ENCODE measurements at places on chromosomes 2 and 18.
A peak's percentile ranks its signal among the peaks of the same experiment; 100 is the strongest.

GRCh38 chr2:177520324-177520723 lies 127.8 kb downstream of the AGPS start:
- DNase-seq: no peak
- H3K4me3 ChIP-seq: no peak overlapping the region
- H3K27ac ChIP-seq: no peak overlapping the region
- H3K27me3 ChIP-seq: no peaks in the 10 kb centered on the region
- H3K36me3 ChIP-seq: peaks cover 6% of the 10 kb centered on the region

DNA sequence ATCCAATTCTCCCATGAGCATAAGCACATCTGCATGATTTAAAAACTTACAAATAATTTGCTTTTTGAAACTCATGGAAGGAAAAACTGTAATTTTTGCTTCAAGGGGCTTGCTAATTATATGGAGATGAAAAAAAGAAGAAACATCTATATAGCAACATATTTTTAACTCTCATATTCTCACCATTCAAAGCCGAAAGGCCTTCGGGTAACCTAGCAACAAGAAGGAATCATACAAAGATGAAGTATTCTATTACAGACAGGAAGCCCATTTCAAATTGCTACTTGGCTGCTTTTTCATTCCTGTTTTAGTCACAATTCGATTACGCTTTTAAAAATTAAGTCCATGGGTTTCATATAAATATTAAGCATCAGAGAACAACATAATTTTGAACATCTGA lies 39.2 kb upstream of the RNU4ATAC start:
- H3K4me1 ChIP-seq: peaks cover 20% of the 10 kb centered on the region
- DNase-seq: no peak
- no peak overlapping the region for H3K27ac ChIP-seq
- no peaks in the 10 kb centered on the region for H3K27me3 ChIP-seq
- H3K36me3 ChIP-seq: peaks cover 3% of the 10 kb centered on the region

DNA sequence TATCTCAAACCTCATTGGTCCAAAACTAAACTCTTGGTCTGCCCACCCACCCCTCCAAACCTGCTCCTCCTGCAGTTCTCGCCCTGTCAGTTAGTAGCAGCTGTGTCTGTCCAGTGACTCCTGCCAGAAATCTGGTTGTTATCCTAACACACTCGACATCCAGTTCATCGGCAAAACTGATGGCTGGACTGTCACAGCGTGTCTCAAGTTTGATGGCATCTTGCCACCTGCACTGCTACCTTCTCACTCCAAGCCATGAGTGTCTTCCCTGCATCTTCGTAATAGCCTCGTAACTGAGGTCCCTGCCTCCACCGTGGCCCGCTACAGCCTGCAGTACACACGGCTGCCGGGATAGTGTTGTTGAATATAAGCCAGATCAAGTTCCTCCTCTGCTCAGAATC lies 470.1 kb upstream of the RAB12 start:
- H3K27ac ChIP-seq: no peak overlapping the region
- peaks cover 21% of the 10 kb centered on the region for H3K4me1 ChIP-seq
- H3K4me3 ChIP-seq: no peak overlapping the region
- no peaks in the 10 kb centered on the region for H3K27me3 ChIP-seq
- H3K36me3 ChIP-seq: peaks cover 16% of the 10 kb centered on the region

DNA sequence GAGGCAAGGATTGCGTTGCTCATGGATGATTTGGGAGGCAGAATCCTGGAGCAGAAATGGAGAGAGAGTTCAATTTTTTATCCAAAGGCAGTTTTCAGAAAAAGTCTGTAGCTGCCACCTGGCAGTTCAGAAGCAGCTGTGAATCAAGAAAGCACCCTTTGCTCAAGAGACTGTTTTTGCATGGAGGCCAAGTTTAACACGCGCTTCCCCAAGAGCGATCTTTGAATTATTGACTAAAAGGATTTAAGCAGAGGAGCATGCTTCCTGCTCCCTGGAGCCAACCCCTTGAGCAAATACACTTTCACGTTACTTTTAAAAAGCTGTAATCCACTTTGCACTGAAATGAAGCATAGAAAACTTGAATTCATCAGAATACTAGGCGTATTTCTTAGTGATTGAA lies 252.4 kb downstream of the RNF144A start:
- H3K36me3 ChIP-seq: no peaks in the 10 kb centered on the region
- no peak overlapping the region for H3K27ac ChIP-seq
- DNase-seq: no peak
- no peaks in the 10 kb centered on the region for H3K4me1 ChIP-seq
- no peak overlapping the region for H3K4me3 ChIP-seq

GRCh38 chr2:216082117-216082711 lies 495 bp downstream of the TMEM169 start:
- peak overlapping the region; percentile 81 for H3K4me3 ChIP-seq
- peaks cover 23% of the 10 kb centered on the region for H3K4me1 ChIP-seq
- no peaks in the 10 kb centered on the region for H3K27me3 ChIP-seq
- no peaks in the 10 kb centered on the region for H3K36me3 ChIP-seq

DNA sequence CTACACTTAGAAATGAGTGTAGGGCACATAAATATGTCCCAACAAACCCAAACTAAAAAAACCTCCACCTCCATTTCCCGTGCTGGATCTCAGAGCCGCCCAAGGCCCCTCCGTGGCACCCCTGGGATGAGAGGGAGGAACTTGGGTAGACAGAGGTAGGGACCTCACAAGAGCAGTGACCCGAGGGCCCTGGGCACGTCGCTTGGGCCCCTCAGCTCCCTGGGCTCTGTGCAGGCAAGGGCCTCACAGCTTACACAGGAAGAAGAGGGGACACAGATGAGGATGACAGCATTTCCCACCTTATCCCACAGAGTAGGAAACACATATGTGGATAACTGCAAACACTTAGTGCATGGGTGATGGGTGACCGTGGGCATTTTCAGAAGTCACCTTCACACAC lies 93.9 kb upstream of the TPO start:
- H3K36me3 ChIP-seq: no peaks in the 10 kb centered on the region
- peaks cover 6% of the 10 kb centered on the region for H3K4me1 ChIP-seq
- H3K4me3 ChIP-seq: no peak overlapping the region

DNA sequence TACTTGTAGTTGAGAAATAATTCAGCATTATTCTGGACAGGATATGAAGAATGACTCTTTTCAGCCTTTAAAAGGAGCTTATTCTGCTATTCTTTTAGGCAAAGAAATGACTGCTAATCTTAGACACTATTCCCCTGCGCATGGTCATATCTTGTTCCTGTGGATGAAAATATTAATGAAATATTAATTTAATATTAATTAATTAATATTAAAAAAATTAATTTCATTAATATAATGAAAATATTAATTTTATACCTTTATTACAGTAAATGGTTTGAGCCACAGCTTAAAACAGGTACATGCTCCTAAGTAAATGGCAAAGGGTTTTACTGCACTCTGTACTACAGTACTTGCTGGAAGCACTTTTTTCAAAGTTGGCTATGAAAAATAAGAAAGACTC lies 890.1 kb upstream of the PIK3C3 start:
- H3K27ac ChIP-seq: no peak overlapping the region
- no peaks in the 10 kb centered on the region for H3K36me3 ChIP-seq
- no peaks in the 10 kb centered on the region for H3K4me1 ChIP-seq
- no peak for DNase-seq
- peaks cover 5% of the 10 kb centered on the region for H3K27me3 ChIP-seq
- H3K4me3 ChIP-seq: no peak overlapping the region
